ENCODE measurements at places on chromosomes 3 and 15. TPM values are rescaled to one million over a fixed set of nuclear protein-coding genes. Genes with fewer than 3 reads are reported as not detected.

The COL6A5 gene
- polyA plus RNA-seq, result not detected

DNA sequence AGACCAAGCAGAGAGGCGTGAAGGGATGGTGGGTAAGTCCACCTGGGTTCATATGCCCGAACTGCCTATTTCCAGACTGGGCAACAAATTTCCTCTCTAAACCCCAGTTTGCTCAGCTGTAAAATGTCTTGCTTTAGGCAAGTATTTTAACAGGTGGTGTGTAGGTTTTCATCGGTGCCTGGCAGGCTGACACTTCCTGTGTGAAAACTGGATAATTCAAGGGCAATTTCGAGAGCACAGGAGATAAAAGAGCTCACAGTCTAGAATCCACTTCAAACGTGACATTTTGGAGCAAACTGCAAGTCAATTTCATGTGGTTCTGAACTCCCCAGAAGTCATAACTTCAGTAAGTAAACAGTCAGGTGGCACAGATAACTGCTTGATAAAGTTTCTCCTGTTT is 112.2 kb downstream of the OXNAD1 start:
- no peak for DNase-seq

The CCDC54 gene
- polyA plus RNA-seq, result not detected

DNA sequence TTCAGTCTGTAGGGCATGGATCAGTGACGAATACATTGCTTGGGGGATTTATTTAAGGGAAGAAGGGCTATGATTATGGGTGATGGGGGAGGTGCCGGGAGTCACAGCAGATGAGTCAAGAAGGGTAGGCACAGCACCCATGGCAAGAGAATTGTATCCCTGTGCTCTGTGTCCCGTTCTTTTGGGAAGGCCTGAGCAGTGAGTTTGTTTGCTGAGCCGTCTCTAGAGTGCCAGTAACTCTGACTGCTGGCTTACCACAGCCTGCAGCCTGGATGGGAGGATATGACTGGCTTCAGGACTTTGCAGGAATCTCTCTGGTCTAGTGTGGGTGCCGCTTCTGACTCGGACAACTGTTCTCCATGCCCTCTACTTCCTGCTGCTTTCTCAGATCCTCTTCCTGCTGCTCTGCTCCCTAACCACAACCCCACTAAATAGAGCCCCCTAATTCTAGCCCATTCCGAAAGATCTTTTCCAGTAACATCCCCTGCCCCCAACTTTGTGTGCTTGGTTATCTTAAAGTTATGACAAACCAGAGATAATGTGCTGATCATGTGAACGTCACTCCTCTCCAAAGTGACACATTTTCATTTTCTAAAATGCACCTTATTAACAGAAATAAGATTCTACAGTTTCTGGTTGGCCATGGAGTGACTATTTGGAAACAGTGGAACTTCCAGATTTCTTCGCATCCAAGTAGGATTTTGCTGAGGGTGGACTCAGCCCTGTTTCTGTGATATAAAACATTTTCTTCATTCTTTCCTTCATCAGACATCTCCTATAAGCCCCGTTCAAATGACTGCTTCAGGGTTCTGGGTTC is 239.0 kb downstream of the SLCO3A1 start:
- DNase-seq, result no peak

- no peak for DNase-seq
Measured at GRCh38 chr3:33807191-33807590, 8.8 kb downstream of the PDCD6IP start.

DNA sequence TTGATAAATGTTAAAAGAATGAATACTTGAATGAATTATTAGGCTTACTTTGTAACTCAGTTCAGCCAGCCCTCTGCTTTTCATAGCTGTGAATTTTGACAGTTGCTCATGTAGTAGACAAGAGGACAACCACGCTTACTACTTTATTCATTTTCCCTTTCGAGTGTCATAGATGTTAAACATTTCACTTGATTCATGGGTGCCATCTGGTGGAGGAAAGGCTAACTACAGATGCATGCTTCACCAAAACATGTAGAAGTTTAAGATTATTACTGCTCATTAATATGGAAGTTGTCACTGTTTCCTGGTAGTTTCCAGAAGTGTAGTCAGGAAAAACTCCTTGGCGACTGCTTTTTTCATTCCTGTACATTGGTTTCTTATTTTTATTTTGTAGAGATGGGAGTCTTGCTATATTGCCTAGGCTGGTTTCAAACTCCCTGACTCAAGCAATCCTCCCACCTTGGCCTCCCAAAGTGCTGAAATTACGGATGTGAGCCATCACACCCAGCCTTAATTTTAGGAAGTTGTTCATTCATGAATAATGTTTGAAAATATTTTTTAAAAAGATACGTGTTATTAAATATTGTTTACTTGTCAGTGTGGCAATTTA is 163.2 kb downstream of the B3GALNT1 start:
- DNase-seq, result peak; percentile 4

DNA sequence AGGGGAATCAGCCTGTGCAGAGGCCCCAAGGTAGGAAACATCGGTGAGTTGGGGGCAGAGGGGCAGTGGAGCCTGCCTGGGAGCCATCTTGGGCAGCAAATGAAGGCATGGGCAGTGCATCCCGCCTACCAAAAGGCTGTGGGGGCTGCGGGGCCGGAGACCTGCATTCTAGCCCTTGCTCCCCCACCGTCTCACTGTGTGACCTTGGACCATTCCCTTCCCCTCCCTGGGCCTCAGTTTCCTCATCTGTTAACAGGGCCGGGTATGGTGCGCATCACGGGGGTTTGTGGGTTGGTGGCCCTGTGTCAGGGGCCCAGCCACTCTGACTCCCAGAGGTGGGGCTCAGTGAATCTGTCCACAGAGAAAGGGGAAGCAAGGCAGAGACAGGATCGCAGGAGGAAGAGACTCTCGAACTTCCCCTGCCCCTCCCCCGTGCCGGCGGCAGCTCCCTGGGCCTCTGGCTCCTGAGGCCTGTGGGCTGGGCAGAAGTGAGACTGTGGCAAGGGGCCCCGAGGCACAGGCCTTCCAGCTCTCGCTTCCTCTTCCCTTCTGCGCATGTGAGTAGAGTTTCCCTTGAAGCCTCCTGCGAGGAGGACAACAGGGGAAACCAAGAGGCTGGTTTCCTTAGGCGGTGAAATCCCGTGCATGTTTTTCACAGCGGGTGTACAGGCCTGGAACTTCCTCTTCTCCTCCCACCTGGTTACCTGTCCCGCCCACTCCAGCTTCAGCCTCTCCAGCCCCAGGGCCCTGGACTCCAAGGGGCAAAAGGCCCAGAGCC is 42.9 kb downstream of the IDH2 start:
- DNase-seq, result no peak

The SAXO2 gene
- 2.2 TPM for polyA plus RNA-seq

GRCh38 chr15:52183562-52184173 is 7.5 kb downstream of the GNB5 start:
- no peak for DNase-seq

DNA sequence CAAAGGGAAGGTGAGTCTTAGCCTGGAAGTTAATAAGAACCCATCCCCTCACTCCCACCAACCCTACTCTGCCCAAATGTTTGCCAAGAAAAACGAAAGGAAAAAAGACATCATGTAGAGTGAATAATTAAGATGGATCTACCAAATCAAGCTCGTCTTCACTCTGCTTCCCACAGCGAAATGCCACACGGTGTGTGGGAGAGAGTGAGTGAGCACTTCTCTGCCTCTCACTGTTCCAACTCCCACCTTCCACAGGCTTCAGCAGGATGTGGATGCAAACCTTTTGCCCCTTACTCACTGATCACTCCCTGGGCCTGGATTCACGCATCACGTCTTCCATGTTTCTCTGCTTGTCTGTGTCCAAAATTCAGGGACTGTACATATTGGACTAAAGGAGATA is 85.4 kb downstream of the WDR76 start:
- no peak for DNase-seq
